ENCODE measurements at places on chromosomes 12 and 14.

GRCh38 chr12:52865090-52865944 lies 16.5 kb upstream of the KRT78 start:
- DNase-seq = peak; percentile 87

DNA sequence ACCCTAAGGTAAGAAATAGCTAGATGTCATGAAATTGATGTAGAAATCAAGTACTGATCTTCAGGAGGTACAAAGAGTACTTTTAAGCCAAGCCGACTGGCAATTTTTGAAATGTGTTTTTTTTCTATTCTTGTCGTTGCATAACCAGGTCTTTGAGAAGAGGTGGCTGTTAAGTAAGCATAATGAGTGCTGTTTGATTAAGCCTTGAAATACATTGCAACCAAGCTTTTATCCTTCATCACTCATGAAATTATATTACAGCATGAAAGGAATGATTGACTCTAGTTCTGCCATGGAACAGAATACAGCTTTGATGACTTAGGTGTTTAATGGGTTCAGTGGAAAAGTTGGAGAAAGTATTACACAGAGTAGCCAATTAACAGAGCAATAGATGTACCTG lies 1720.2 kb upstream of the SEL1L start:
- no peak for DNase-seq

DNA sequence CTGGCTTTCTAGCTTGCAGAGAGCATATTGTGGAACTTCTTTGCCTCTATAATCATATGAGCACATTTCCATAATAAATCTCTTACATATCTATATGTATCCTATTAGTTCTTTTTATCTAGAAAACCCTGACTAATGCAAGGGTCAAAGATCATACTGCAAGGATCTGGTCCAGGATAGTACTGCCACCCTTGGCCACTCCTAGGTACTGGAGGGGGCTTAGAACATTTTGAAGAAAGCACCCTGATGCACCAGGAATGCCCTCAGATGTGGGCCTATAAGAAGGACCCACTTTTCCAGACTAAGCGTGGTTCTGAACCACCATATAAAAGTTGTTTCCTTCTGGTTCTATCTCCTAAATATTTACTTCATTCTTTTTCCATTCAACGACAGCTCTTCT lies 14.6 kb downstream of the ATXN7L3B start:
- DNase-seq = no peak

GRCh38 chr12:68638721-68639395 lies 28.2 kb downstream of the RAP1B start:
- no peak for DNase-seq

DNA sequence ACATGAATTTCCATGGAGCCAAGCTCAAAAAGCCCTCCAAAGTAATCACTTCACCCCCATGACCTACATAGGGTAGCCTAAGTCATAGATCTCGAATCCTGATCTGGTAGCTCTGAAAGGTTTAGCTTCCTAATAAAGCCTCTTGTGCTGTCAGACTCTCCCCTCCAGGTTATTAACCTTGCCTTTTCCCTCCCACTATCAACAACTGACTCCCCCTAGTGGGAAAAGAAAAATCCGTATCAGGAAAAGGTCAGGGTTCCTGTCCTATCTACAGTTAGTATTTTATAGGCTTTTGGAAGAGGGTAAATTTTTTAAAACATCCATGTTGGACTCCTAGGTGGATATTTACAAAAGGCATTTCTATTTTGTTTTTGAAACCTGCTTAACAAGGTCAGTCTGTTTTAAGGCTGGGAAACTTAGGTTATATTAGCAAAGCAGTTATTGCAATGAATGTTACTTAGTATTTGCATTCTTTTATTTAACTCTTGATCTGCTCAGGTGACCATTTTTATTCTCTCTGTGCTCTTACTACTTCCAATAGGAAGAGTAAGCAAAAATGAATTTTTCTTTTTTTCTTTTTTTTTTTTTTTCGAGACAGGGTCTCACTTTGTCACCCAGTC lies 8.0 kb downstream of the YY1 start:
- peak; percentile 67 for DNase-seq

GRCh38 chr12:128077211-128077916 lies 189.6 kb upstream of the TMEM132C start:
- no peak for DNase-seq

GRCh38 chr12:131129839-131130238 lies 176.1 kb downstream of the ADGRD1 start:
- DNase-seq = no peak

- DNase-seq = no peak
Measured at GRCh38 chr12:51812871-51813270, 35.6 kb downstream of the FIGNL2 start.

GRCh38 chr12:28606967-28607557 lies 416.8 kb downstream of the CCDC91 start:
- no peak for DNase-seq

GRCh38 chr12:122902854-122903692 lies 7.1 kb upstream of the VPS37B start:
- DNase-seq = no peak

GRCh38 chr12:130418251-130418650 lies 80.6 kb downstream of the PIWIL1 start:
- no peak for DNase-seq

DNA sequence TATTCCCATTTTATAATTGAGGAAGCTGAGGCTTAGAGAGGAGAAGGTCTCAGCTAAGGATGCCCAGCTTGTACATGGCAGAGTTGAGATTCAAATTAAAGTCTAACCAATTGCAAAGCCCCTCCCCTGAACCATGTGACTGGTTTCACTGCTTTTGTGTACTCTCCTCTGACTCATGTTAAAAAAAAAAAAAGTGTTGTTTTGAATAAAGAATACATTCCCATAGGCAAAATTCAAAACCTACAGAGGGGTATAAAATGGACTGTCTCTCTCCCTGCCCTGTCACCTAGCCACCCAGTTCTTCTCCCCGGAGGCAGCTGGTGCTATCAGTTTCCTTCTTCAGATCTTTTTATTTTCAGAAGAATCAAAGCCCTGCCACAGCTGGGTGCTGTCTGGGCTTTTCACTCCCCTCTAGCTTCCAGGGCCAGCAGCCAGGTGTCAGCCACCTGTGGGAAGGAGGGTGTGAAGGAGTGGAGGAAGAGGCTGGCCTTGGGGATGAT lies 5.4 kb downstream of the PSMD9 start:
- DNase-seq = peak; percentile 9

GRCh38 chr14:42911642-42912041 lies 1305.0 kb downstream of the LRFN5 start:
- no peak for DNase-seq

- DNase-seq = no peak
Measured at GRCh38 chr14:96710060-96710666, 87.0 kb upstream of the VRK1 start.

DNA sequence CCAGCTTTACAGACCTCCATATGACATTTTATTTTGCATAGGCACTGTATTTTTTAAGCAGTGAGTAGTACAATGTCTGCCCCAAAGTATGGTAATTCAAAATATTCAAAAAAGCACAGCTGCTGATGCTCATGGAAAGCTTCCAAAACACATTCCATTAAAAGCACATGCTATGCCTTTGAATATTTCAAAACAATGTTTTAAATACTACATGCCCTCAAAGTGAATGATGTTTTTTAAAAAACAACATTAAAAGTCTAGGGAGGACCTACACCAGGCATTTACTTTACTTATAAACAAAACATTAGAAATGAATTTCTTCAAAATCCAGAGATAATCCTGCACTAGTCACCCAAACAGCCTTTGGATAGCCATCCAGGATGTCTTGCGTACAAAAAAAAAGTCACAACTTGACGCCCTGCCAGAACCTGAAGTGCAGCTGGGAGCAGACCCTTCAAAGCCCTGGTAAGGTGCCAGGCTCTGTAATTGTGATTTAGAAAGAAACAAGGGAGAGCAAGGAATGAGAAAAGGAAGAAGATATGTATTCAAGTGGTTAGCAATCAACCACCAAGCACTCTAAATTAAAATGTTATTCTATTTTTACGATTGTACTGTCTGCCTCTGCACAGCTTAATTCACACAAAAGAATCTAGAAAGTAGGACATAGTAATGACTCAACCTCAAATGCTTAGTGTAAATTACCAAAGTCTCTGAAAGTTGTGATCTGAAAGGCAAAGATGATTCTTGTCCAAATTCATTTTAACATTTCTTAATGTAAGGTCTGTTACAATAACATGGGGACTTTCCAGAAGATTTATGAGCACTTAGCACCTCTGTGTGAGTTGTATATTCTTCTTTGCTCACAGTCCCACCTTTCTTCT lies 31.9 kb downstream of the CEP83 start:
- peak; percentile 37 for DNase-seq

DNA sequence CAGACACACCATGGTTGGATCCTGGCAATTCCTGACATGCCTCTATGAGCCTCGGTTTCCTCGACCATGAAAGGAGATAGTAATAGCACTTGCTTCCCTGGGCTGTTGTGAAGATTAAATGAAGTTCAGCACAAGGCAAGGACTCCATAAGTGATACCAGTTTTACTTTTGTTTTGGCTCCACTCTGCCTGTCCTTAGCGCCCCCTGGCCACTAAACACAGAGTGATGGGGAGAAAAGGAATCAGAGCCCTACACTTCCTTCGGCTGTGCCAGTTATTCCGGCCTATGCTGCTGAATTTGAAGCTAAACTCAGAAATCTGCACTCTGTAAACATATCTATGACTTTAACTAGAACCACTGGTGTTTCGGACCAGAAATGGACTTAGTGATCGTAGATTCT lies 173.8 kb downstream of the C12orf75 start:
- no peak for DNase-seq

DNA sequence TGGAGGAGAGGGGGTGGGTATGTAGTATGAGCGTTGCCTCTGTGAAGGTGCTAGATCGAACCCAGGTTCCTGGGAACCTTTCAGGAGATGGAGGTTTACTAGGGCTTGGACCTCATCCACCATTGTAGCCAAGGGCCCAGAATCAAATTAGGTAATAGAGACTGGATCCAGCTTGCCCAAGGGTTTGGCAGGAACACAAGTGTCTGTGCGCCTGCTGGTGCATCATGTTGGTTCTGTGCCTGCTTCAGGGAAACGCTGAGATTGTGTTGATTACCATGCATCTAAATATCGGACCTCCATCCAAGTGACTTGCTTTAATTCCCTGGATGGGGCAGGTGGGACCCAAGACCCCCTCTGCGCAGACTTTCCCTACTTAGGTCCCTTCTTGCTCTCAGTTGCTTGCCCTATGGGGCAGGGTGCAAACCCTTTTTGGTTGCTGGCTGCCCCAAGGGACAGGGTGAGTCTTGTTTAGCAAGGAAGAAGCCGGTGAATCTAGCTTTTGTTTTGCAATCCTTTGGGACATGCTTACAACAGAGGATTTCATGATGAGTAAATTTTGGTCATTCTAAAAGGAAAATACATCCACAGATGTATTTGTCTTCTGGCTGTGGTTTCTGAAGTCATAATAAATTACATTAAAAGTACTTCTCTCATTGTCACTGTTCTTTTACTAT lies 189.8 kb upstream of the PRICKLE1 start:
- DNase-seq = no peak

DNA sequence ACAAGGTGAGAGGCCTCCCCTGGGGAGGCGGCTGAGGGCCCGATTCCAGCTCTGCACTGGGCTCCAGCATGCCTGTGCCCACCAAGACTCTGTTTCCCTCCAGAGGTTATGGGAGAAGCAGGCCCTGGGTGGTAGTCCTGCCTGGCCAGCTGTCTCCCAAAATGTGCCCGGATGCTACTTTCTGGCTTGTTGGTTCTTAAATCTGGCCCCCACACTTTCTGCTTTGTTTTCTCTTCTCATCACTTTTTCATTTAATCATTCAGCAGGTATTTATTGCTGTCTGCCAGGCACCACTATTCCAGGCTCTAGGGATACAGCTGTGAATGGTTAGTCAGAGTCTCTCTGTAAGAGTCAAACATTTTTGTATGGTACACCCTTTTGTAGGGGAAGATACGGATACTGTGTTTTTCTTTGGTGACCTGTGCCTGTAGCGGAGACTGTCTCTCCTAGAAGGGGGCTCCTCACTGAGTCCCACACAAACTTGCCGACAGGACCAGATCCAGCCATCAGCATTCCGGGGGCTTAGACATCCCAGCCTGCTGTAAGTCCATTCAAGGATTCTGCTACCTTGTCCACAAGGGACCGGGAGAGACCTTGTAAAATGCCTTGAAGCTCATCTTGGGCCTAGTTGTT lies 3.8 kb downstream of the DHRS2 start:
- DNase-seq = no peak

- DNase-seq = no peak
Measured at GRCh38 chr12:46458500-46459102, 86.0 kb upstream of the SLC38A2 start.

- DNase-seq = no peak
Measured at GRCh38 chr12:84814664-84815245, 97.8 kb downstream of the SLC6A15 start.

- DNase-seq = no peak
Measured at GRCh38 chr12:98294051-98294805, 221.2 kb upstream of the TMPO start.

- no peak for DNase-seq
Measured at GRCh38 chr14:97791072-97791471, 993.9 kb downstream of the VRK1 start.

GRCh38 chr12:15701631-15702156 lies 87.5 kb downstream of the EPS8 start:
- no peak for DNase-seq

- DNase-seq = no peak
Measured at GRCh38 chr12:85147331-85147730, 111.2 kb downstream of the LRRIQ1 start.

- no peak for DNase-seq
Measured at GRCh38 chr12:50065726-50066310, 8.4 kb downstream of the ASIC1 start.

GRCh38 chr12:56476972-56477432 lies 8.6 kb downstream of the SPRYD4 start:
- peak; percentile 20 for DNase-seq

- no peak for DNase-seq
Measured at GRCh38 chr14:25658988-25659387, 609.0 kb upstream of the STXBP6 start.

DNA sequence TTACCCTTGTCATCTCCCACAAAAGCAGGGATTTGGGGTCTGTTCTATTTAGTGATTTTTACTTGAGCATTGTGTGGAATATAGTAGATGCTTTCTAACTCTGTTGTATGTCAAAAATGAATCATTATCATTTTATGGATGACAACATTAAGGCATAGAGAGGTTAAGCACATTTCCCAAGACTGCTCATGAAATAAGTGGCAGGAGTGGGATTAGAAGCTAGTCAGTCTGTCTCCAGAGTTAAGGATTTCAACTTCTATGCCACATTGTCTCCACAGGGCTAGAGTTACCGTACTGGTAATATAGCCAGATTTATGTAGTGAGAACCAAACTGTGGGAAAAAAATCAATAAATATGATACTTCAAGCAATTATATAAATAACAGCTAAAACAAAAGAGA lies 170.6 kb upstream of the DCN start:
- DNase-seq = no peak

GRCh38 chr12:103965255-103965589 lies 450 bp upstream of the TDG start:
- no peak for DNase-seq

Measured in D341Med (cell line).